DMS53 (cell line): ENCODE measurements at places on chromosomes 3 and 15.

- DNase-seq, result no peak
Observed at GRCh38 chr3:69044608-69045007, 7.5 kb downstream of the TMF1 start.

GRCh38 chr15:88016406-88016805 is 240.1 kb downstream of the NTRK3 start:
- no peak for DNase-seq

- DNase-seq, result no peak
Observed at GRCh38 chr15:90301707-90302300, 36.3 kb downstream of the NGRN start.

- no peak for DNase-seq
Observed at GRCh38 chr3:52650439-52650838, 35.3 kb downstream of the PBRM1 start.

GRCh38 chr3:194555175-194556062 is 68.6 kb upstream of the ATP13A3 start:
- DNase-seq, result no peak

GRCh38 chr15:48565560-48566482 is 79.7 kb downstream of the FBN1 start:
- no peak for DNase-seq

DNA sequence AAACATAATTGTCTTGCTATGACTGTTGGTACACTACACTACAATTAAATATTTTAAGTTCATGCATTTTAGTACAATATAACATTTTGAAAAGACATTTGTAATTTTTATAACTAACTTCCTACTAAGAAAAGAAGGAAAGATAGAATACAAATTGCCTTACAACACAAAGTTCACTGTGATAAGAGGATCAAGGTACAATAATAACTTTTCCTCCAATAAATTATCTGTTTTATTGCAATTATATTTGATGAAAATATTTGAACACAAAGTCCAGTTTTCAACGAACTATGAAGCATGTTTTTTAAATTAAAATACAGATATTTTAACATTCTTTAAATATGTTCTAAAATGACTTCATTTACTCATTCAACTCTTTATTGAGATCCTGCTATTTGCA is 33.1 kb upstream of the SI start:
- DNase-seq, result no peak
